SW480 (cell line): ENCODE measurements at places on chromosomes 4 and X.

- no peak for DNase-seq
Measured at GRCh38 chr4:14348506-14348905, 653.8 kb upstream of the CPEB2 start.

DNA sequence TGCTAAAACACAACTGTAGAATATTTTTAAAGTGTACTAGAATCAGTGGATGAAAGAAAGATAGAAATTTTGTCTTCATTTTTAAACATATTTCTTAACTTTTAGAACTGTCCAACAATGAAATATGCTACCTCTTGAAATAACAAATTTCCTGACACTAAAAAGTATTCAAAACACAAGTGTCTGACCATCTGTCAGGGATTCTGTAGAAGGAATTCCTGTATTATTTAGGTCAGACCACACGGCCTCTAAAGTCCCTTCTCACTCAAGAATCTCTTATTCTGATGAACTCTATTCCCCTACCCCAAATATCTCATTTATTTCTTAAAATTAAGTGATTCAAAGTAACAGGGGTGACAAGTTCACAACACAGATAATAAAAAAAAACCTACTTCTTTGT lies 99.1 kb downstream of the MAML3 start:
- no peak for DNase-seq

DNA sequence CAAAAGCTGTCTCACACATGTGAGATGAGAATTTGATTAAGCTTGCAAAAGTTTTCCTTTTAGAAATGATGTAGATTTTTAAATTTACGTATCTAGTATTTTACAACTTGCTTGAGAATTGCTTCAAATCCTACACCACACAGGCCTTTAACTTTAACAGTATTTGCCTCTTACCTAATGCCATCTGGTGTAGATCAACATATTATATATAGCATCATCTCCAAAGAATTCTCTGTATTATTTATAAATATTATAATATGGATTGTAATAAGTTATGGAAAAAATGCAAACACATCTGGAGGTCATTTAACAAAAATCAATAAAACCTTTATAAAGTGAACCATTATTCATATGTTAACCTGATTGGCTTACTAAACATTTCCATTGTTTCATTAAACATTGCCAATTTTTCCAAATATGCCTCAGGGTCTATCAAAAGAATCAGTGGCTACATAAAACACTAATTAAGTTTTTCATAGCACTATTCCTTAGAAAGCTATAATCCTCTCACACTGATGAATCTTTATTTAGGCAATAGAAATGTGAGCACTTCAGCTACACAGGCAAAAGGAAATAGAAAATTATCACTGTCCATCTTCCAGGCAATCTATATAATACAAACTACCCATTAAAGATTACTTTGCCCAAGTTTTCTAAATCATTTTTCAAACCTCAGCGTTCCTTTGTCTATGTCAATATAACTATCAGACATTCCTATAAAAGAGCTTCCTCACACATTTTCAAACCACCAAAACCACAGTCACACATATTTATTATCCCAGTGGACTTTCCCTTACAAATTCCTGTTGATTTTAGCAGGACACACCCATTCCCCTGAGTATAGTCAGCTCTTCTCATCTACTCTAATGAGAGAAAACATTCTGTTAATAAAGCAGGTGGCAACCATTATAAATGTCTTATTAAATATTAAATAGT lies 83.5 kb upstream of the INTU start:
- peak; percentile 55 for DNase-seq

GRCh38 chr4:148827781-148828180 lies 385.6 kb upstream of the NR3C2 start:
- no peak for DNase-seq

GRCh38 chr4:2388429-2389182 lies 29.8 kb downstream of the ZFYVE28 start:
- DNase-seq = no peak

GRCh38 chr4:56654238-56654632 lies 26.9 kb downstream of the HOPX start:
- DNase-seq = no peak

DNA sequence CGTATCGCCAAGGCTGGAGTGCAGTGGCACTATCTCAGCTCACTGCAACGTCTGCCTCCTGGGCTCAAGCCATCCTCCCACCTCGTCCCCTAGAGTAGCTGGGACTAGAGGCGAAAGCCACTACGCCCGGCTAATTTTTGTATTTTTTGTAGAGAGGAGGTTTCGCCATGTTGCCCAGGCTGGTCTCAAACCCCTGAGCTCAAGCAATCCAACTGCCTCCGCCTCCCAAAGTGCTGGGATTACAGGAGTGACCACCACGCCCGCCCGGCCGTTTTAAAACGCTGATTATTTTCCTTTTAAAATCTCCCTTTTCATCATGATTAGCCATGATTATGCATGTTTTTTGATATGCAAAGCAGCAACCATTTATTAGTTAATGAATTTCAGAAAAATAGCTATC lies 2.2 kb downstream of the N4BP2 start:
- no peak for DNase-seq

- no peak for DNase-seq
Measured at GRCh38 chrX:79107891-79108718, 36.4 kb upstream of the GPR174 start.

DNA sequence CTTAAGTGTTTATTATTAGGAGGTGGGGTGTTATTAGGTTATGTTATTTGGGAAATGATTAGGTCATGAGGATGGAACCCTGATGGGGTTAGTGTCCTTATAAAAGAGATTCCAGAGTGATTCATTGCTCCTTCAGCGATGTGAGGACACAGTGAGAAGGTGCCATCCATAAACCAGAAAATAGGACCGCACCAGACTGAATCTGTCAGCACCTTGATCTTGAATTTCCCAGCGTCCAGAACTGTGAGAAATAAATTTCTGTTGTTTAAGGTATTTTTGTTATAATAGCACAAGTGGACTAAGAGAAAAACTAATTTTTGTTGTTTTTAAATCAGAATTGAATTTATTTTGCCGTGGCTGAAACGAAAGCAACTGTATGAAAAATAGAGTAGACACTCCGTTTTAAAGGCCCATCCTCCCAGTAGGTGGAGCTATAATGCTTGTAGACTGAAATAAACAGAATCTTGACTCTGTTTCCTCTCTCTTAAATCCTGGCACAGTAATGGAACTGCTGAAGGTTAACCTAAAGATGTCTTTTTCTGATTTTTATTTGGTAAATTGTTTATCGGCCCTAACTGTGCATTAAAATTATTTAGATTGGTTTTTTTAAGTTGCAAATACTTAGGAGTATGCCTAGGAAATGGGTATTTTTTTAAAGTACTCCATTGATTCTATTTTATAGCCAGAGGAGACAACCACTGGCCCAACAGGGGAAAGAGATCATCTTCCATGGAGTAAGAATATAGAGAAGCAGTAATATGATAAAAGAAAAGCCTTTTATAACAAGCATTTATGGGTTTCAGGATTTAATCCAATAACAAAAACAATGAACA lies 133.2 kb upstream of the ADAMTS3 start:
- DNase-seq = peak; percentile 27

- no peak for DNase-seq
Measured at GRCh38 chr4:53040459-53040815, 178.3 kb downstream of the RASL11B start.
